Amniotic epithelial cell (primary cell): ENCODE measurements at places on chromosomes 2 and 18.

DNA sequence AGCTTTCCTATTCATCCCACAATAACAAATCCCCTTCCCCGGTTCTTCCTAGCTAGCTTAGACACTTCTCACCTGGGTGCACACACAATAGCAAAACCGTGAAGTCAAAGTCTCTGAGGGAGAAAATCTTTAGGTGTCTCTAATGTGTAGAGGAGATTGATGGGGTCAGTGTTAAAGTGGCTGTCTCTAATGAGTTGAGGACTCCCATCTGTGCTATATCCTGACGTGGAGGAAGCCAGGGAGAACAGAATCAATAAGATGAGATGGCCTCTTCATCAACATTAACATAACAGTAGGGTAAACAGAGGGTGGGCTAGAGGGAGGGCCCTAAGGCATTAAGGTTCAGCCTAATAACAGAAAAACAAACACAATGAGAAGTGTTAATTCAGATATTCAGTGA is 120.4 kb downstream of the SLC5A7 start:
- no peak for DNase-seq

DNA sequence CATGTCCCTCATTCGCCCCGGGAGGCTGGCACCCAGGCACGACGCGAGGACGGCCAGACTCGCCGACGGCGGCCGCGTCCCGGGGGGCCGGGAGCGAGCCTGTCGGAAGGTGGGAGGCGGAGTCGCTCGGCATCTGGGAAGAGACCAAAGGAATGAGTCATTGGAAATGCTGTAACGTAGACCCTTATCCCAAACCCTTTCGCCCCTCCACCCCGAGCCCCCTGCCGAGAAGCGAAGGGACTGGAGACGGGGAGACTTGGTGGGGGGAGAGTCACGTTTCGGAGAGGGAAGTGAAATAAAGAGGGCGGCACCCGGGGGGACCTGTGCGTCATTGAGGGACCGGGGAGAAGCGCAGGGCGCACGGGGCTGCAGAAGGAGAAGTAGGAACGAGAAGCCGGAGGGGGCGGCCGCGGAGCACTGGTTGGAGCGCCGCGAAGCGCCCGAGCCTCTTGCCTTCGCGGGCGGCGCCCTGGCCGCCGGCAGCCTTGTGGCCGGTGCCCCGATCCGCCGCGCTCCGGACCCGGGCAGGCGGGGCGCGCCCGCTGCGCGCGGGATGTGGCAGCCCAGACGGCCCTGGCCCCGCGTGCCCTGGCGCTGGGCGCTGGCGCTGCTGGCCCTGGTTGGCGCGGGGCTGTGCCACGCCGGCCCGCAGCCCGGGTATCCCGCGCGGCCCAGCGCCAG is at the start of gene EMILIN2:
TSS of gene EMILIN2 (plus strand) at position 371 of the 681 bp plus-strand sequence. CDS start at position 554, 183 bp downstream.
- DNase-seq, result peak; percentile 46

GRCh38 chr2:30641765-30642345 is 165.4 kb downstream of the CAPN13 start:
- DNase-seq, result no peak

GRCh38 chr18:65990174-65990690 is 239.4 kb downstream of the CDH7 start:
- DNase-seq, result no peak

DNA sequence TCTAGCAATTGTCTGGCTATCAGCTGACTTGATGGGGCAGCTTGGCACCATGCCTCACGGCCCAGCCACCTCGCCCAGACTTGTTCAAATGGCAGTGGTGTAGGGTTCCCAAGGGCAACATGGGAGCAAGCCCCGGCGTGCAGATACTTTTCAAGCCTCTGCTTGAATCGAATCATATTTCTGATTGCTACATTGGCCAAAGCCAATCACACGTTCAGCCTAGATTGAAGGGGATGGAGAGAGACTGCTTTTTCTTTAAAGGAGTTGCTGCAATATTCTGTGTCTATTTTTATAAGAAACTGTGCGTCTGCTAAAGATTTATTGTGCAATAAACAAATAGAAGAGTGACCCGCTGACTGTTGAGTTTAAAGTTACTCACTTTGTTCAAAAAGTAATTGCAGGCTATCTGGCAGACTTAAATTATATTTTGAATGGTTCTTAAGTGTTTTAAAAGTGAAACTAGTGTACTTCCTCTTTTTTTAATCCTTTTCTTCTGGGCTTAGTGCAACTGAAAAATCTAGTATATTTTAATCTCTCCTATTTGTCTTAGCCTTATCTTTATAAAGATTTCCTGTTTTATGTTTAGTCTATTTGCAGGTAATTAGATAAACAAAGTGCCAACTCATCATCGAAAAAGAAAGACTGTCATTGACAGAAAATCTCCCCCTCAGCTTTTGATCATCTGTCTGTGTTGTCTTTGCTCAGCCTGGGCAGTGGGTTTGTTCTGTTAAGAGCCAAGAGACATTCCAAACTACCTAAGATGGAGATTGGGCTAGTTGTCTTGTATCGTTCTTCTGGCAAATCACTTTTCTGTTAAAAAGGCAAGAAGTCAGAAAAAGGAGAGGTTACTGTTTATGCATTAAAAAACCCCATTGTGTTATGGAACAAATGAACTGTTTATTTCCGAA is 156.1 kb downstream of the TPGS2 start:
- peak; percentile 69 for DNase-seq

DNA sequence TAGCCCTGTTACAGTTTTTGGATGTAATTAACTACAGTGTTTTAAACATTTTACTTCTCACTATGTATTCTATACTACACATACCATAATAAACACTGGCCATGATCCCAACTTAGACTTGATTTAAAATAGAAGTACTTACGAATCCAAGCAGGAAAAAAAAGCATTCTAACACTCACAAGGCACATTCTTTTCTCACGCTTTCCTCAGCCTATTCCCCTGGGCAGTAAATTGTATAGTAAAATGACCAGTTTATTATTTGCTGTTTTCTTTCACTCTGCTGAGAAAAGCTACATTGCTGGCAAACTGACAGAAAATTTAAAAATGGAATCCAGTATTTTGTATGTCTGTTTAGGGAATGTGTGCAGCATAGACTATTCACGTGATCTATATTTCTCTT is 2.8 kb upstream of the TANC1 start:
- DNase-seq, result no peak

- no peak for DNase-seq
Measured at GRCh38 chr2:224776795-224777558, 60.8 kb upstream of the CCDC195 start.

DNA sequence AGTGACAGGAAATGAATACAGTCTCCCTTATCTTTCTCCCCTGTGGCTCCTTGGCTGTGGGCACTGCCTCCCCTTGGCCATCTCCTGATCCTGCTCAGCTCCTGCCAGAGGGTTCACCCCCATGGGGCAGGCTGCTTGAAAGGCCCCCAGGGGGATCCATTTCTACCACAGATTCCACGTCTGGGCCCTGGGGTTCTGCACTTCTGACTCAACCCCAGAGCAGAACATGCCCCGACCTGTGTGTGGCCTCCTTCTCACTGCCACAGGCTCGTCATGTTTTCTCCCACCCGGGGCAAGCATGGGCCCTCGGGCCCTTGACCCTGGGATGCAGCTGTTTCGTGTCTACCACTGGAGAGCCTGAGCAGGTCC is 122.2 kb downstream of the ACKR3 start:
- peak; percentile 10 for DNase-seq
